ENCODE measurements at places on chromosomes 5 and 9.

GRCh38 chr5:37886242-37886905, 46.5 kb upstream of the GDNF start:
- no peak for DNase-seq

GRCh38 chr5:98872674-98873073, 56.1 kb downstream of the CHD1 start:
- DNase-seq, result no peak

DNA sequence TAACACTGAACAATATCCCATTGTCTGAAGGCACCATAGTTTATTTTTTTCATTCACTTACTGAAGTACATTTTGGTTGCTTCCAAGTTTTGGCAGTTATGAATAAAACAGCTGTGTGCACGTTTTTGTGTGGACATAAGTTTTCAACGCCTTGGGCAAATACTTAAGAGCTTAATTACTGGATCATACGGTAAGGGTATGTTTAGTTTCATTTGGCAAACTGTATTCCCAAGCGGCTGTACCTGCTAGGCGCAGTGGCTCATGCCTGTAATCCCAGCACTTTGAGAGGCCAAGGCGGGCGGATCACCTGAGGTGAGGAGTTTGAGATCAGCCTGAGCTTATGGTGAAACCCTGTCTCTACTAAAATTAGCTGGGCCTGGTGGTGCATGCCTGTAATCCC, 63.7 kb upstream of the FAM120A start:
- no peak for DNase-seq

DNA sequence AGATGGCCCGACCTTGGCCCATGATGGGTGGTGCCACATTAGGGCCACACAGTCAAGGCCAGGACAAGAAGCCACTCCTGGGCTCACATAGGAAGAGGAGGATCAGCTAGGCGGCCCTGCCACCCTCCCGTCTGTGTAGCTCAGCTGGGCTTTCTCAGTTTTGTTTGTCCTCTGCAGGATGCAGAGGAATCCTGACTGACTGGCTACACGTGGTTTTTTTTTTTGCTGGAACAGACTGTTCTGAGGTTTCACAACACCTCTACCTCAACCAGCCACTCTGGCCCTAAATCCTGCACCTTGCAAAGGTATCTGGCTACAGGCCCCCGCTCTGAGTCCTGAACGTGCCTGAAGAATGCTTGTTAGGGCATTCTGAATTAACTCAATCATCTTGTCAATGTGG, 88.3 kb upstream of the MSX2 start:
- peak; percentile 36 for DNase-seq

Measured in prostate gland (tissue), 2 donors.